Uterus (tissue), 4 donors: ENCODE measurements at places on chromosomes 16 and 17.
A peak's percentile ranks its signal among the peaks of the same experiment; 100 is the strongest.

DNA sequence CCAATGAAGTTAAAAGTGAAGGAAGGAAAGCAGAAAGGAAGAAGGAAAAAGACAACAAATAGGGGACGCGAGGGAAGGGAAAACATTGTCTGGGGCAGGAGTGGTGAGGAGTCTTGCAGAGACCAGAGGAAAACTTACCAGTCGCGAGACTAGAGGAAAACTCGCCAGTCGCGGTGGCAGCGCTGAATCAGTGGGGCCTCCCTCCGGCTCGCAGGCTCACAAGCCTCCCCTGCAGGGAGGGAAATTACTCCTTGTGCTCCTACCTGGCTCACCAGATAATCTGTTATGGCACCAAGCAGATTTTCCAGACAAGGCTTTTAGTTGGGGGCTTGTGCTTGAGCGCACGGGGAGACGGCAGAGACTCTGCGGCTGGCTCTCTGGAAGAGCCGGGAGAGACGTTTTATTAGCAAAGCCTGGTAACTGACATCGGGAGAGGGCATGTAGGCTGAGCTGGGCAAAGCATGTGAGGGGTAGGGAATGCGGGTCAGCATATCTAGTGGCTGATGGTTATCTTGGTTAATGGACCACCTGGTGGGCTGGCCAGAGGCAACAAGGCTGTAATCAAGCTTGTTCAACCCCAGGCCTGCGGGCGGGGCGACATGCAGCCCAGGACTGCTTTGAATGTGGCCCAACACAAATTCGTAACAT lies 37.1 kb downstream of the LCMT1 start:
- DNase-seq = no peak
- no peak overlapping the region for H3K27ac ChIP-seq
- H3K27me3 ChIP-seq = no peaks in the 10 kb centered on the region
- H3K4me3 ChIP-seq = no peak overlapping the region
- H3K36me3 ChIP-seq = no peaks in the 10 kb centered on the region
- H3K4me1 ChIP-seq = no peaks in the 10 kb centered on the region

DNA sequence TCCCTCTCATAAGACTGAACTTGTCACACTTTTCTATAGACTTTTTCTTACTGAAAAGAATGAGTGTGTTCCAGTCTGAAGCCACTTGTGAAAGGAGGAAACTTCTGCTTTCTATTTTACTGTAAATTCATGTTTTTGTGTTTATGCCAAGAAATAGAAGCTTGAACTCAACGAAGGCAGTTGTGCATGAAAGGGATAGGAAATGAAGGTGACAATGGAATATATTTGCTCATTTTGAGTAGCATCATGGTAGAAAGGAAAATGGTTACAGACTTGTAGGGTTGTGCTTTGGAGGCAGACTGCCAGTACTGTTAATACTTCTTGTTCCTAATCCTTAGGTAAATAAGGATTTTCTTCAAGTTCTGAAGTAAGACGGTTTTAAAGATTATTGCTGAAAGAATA lies 8.1 kb downstream of the CLTC start:
- no peaks in the 10 kb centered on the region for H3K27me3 ChIP-seq
- H3K4me3 ChIP-seq = no peak overlapping the region
- H3K27ac ChIP-seq = no peak overlapping the region
- no peaks in the 10 kb centered on the region for H3K4me1 ChIP-seq
- no peak for DNase-seq
- no peaks in the 10 kb centered on the region for H3K36me3 ChIP-seq

DNA sequence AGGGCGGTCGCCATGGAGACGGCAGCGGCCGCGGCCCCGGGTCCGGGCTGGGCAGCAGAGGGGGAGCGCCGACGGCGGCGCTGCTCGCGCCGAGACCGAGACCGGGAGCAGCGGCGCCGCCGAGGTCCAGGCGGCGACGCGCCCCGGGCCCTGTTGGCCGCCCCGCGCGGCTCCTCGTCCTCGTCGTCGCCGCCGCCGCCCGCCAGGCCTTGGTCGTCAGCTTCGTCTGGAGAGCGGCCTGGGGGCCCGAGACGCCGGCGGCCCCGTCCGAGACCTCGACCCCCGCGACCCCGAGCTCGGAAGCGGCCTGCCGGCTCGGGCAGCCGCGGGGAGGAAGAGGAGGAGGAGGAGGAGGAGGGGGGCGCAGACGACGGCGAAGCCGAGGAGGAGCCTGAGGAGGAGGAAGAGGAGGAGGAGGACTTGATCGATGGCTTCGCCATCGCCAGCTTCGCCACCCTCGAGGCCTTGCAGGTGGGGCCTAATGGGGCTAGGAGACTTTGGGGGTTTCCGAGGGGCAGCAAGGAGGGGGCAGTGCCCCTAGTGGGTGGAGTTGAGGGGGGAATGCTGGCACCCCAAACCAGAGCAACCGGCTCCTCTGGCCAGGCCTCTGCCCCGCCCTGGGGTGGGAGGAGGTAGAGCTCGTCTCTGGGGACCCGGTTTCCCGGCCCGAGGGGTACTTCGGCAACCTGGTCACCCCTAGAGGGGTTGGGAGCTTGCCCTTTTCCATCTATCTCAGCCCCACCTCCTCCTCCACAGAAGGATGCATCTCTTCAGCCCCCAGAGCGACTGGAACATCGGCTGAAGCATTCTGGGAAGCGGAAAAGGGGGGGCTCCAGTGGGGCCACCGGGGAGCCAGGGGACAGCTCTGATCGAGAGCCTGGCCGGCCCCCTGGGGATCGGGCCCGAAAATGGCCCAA lies 1.5 kb downstream of the FBRS start:
- no peaks in the 10 kb centered on the region for H3K27me3 ChIP-seq
- peak overlapping the region; percentile 60 for H3K4me3 ChIP-seq
- peak overlapping the region; percentile 99 for H3K27ac ChIP-seq
- DNase-seq = peak; percentile 46
- no peaks in the 10 kb centered on the region for H3K36me3 ChIP-seq

DNA sequence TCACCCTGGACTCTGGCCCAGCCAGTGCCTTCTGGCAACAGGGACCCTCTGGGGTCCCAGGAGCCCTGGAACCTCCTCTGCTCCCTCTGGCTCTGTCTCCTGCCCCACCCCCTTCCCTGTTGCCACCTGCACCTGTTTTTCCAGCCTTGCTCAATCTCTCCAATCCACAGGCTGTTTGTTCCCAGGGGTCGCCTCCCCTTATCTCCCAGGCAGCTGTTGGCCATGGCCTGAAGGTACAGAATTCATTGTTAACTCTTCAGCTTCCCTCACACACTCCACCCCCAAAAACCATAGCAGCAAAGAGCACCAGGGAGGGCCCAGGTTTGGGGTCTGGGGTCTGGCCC lies 39.3 kb upstream of the TOB1 start:
- H3K4me3 ChIP-seq = no peak overlapping the region
- H3K36me3 ChIP-seq = no peaks in the 10 kb centered on the region
- peaks cover 10% of the 10 kb centered on the region for H3K4me1 ChIP-seq
- H3K27ac ChIP-seq = peak overlapping the region; percentile 96
- no peaks in the 10 kb centered on the region for H3K27me3 ChIP-seq
- DNase-seq = no peak

DNA sequence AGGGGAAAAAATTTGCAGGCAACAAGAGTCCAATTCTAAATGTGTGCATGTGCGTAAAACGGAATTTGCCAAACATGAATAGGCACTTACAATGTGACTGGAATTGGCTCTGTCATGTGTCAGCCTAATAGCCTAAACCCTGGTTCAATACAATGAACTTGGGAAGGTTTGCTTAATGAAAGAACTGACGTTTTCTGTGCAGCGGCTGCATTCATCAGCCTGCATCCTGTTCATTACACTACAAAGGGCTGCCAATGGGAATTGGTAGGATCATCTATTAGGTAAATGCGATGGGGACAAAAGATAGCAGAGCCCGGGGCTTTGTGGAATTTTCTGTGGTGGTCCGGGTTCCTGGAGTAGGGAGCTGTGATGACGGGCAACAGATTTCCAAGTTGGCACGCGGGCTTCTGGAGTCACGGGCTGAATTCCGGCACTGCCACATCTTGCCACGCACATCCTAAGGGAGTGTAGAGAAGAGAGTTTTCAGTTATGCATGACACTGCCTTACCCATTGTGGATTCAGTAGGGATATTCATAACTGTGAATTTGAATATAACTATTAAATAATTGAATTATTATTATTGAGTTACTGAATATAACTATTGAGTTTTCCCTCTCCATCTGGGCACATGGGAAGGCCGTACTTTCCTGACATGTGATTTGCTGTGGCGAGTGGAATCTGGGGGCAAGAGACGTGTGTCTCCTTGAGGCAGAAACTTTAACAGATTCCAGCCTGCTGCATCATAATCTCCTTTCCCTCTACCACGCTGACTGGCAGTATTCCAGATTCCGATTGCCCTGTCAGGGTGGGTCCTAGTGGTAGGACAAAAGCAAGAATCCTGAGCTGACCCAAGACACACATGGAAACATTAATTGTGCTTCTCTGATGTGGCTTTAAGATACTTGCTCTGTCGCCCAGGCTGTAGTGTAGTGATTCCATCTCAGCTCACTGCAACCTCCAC lies 565.6 kb downstream of the WWOX start:
- H3K27me3 ChIP-seq = no peaks in the 10 kb centered on the region
- DNase-seq = no peak
- H3K4me1 ChIP-seq = no peaks in the 10 kb centered on the region
- H3K27ac ChIP-seq = no peak overlapping the region
- no peak overlapping the region for H3K4me3 ChIP-seq
- no peaks in the 10 kb centered on the region for H3K36me3 ChIP-seq

DNA sequence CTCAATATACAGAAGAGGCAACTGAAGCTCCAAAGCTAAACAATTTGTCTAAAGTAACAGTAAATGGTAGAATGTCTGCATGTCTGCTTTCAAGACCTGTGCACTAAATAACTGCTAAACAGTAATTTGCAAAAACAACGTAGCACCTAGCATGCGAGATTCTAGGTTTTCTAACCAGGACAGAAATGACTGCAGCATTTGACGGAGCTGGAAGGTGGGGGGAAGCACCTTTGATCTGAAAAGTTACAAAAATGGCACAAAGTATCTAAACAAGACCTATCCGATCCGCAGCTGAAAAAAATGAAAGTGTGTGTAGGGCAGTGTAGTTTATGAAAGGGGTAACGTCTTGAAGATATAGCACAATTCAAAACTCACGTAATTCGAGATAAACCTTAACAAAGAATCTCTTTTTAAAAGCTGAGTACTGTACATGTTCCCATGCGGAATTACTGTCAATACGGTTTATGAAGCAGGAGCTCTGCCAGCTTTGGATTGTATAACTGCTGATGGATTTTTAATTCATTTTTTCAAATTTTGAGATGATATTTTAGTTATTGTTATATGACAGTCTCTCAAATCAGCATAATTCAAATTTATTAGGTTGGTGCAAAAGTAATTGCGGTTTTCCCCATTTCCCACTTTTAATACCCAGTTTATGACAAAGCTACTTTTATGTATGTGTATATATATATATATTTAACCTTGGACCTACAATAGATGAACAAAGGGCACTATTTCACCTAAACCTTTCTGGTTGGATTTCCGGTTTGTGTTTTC lies 1.2 kb upstream of the WIPI1 start:
- H3K4me3 ChIP-seq = peak overlapping the region; percentile 50
- DNase-seq = no peak
- peak overlapping the region; percentile 83 for H3K27ac ChIP-seq
- no peaks in the 10 kb centered on the region for H3K36me3 ChIP-seq
- H3K4me1 ChIP-seq = no peaks in the 10 kb centered on the region

DNA sequence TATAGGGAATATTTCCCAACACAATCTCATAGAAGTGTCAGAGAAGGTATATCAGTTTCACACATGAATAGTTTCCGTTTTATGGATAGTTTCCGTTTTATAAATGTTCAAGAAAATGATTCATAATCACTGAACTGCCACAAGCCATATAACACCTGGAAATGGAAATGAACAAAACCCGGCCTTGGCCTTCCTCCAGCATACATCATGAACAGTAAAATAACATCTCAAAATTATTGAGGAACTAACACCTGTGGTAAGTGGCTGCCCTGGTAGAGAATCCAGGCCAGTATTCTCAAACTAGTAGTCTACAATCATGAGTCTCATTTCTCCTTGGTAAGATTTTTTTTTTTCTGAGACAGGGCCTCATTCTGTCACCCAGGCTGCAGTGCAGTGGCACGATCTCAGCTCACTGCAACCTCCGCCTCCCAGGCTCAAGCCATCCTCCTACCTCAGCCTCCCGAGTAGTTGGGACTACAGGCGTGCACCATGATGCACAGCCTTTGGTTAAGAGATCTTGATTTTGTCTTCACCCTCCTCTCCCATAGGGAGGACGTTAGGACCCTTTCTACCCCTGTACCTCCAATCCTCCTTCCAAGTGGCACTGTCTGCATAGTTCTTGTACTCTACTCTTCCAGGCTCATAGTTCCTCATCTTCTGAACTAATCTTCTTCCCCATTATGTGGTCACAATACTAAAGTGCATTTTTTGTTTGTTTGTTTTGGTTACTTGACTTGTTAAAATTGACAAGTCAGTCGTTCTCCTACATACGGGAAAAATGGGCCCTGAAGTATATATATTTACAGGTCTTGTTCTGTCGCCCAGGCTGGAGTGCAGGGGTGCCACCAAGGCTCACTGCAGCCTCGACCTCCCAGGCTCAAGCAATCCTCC lies 15.0 kb upstream of the RGS9 start:
- no peaks in the 10 kb centered on the region for H3K27me3 ChIP-seq
- H3K4me3 ChIP-seq = peak overlapping the region; percentile 51
- no peaks in the 10 kb centered on the region for H3K36me3 ChIP-seq
- no peak for DNase-seq
- peak overlapping the region; percentile 86 for H3K27ac ChIP-seq
- no peaks in the 10 kb centered on the region for H3K4me1 ChIP-seq

GRCh38 chr17:39602533-39603303 lies 5.0 kb downstream of the NEUROD2 start:
- no peaks in the 10 kb centered on the region for H3K36me3 ChIP-seq
- no peak overlapping the region for H3K27ac ChIP-seq
- H3K4me1 ChIP-seq = peaks cover 23% of the 10 kb centered on the region
- no peak overlapping the region for H3K4me3 ChIP-seq

- no peak overlapping the region for H3K27ac ChIP-seq
- no peak overlapping the region for H3K4me3 ChIP-seq
- DNase-seq = no peak
These were observed 5.3 kb downstream of the PRR15L start for GRCh38 chr17:47952171-47953021.

- no peak for DNase-seq
- no peaks in the 10 kb centered on the region for H3K27me3 ChIP-seq
- H3K4me3 ChIP-seq = no peak overlapping the region
These were observed 27.8 kb downstream of the GRIN2A start for GRCh38 chr16:10154389-10154788.

- peak; percentile 40 for DNase-seq
- H3K4me1 ChIP-seq = peaks cover 25% of the 10 kb centered on the region
- peak overlapping the region; percentile 77 for H3K4me3 ChIP-seq
- H3K36me3 ChIP-seq = no peaks in the 10 kb centered on the region
- peak overlapping the region; percentile 100 for H3K27ac ChIP-seq
- H3K27me3 ChIP-seq = no peaks in the 10 kb centered on the region
These were observed 4.9 kb upstream of the ACTG1 start for GRCh38 chr17:81517339-81518112.

- DNase-seq = no peak
- no peaks in the 10 kb centered on the region for H3K4me1 ChIP-seq
- H3K36me3 ChIP-seq = no peaks in the 10 kb centered on the region
- no peaks in the 10 kb centered on the region for H3K27me3 ChIP-seq
These were observed 14.0 kb downstream of the RPH3AL start for GRCh38 chr17:338442-339192.
